ENCODE measurements at places on chromosomes 3 and 15. TPM values are rescaled to one million over a fixed set of nuclear protein-coding genes. Genes with fewer than 3 reads are reported as not detected.

Gene PRSS50
- not detected for total RNA-seq

Gene CRYGS
- 1.3 TPM for total RNA-seq

Gene ISLR
- 0.76 TPM for total RNA-seq

Gene IFT57
- total RNA-seq = 22.7 TPM

Gene ALPK3
- 69.8 TPM for total RNA-seq

Gene P2RY13
- not detected for total RNA-seq

Gene STAG1
- total RNA-seq = 25.8 TPM

Gene PLCB2
- total RNA-seq = 1.1 TPM

Gene SPATA16
- not detected for total RNA-seq

Gene PCBP4
- total RNA-seq = 30.8 TPM

Gene PXYLP1
- total RNA-seq = 0.65 TPM

Gene DAG1
- total RNA-seq = 57.5 TPM

Gene SCG5
- total RNA-seq = 0.57 TPM

Gene CELSR3
- 0.65 TPM for total RNA-seq

Gene CCR9
- total RNA-seq = not detected

Gene CCR2
- total RNA-seq = not detected

Gene MBD4
- total RNA-seq = 24.8 TPM

Gene RTP3
- not detected for total RNA-seq

Gene TM4SF4
- not detected for total RNA-seq

Gene CLDN16
- under 0.01 TPM for total RNA-seq

Gene SERINC4
- not detected for total RNA-seq

Gene ELL3
- 1.5 TPM for total RNA-seq

Gene TUSC7
- not detected for total RNA-seq

Gene MYO1E
- 207 TPM for total RNA-seq

Gene CCR4
- not detected for total RNA-seq

Gene GOLGA6D
- not detected for total RNA-seq

Gene CXCR6
- total RNA-seq = not detected

Gene ROPN1B
- not detected for total RNA-seq

Gene GRM2
- total RNA-seq = 0.10 TPM

Gene FSIP1
- 0.98 TPM for total RNA-seq
